ENCODE measurements at places on chromosomes 12 and 14.

DNA sequence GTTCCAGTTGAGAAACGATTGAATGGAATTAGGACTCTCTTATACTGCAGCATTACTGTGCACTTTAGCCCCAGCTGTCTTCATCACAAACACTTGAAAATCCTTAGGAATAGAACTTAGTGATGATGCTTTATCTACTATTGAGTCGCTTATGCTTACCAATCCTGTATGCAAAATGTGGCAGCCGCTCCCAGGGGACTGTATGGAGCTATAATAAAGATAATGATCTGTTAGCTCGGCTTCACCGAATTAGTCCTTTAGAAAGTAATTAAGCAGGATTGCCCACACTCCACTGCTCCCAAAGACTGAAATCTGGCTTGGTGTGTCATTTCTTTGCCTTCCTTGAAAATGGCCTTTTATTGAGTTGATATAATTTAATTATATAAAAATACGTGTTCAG, 10.6 kb downstream of the EML1 start:
- DNase-seq = no peak

- DNase-seq = no peak
Measured at GRCh38 chr14:96121660-96122395, 82.7 kb downstream of the C14orf132 start.

DNA sequence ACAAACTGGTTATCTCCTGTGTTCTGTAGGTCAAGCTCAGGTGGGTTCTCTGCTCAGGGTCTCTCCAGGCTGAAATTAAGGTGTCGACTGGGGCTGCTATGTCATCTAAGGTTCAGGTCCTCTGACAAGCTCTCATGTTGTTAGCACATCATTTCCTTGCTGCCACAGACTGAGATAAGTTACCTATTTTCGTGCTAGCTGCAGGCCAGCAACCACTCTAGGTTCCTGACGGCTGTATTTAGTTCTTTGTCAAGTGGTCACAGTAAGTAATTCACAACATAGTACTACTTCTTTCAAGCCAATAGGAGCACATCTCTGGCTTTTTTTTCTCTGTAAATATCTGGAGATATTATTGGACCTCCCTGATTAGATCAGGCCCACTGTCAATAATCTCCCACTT, 169.3 kb upstream of the CAND1 start:
- DNase-seq = no peak

DNA sequence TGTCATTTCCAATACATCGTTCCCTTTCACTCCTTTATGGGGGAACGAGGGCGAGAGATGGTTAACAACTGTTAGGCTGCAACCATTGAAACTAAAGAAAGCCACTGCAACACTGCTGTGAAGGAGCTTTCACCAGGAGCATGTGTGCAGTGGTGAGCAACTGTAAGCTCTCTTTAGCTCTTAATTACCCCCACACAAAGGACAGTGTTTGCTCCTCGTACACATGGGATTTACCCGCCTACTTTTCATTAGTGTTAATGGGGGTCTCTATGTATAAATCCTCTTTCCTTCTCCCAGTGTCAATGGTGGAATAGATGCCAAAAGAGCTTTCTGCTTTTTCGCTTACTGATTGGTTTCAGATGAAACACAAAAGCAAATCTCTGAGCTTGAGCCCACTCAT, 343.1 kb downstream of the FLRT2 start:
- no peak for DNase-seq

DNA sequence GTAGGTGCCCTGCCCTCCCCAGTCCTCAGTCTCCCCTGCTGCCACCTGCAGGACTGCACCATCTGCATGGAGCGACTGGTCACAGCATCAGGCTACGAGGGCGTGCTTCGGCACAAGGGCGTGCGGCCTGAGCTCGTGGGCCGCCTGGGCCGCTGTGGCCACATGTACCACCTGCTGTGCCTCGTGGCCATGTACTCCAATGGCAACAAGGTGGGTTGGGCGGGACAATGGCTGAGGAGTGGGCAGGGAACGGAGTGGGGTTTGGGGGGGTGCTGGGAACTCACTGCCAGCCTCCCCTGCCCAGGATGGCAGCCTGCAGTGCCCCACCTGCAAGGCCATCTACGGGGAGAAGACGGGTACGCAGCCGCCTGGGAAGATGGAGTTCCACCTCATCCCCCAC, 38.2 kb downstream of the DTX1 start:
- DNase-seq = no peak

GRCh38 chr12:16599081-16599480, 6.9 kb downstream of the LMO3 start:
- DNase-seq = no peak
